ENCODE measurements at places on chromosomes 3 and 15. TPM values are rescaled to one million over a fixed set of nuclear protein-coding genes. Genes with fewer than 3 reads are reported as not detected.
A peak's percentile ranks its signal among the peaks of the same experiment; 100 is the strongest.

DNA sequence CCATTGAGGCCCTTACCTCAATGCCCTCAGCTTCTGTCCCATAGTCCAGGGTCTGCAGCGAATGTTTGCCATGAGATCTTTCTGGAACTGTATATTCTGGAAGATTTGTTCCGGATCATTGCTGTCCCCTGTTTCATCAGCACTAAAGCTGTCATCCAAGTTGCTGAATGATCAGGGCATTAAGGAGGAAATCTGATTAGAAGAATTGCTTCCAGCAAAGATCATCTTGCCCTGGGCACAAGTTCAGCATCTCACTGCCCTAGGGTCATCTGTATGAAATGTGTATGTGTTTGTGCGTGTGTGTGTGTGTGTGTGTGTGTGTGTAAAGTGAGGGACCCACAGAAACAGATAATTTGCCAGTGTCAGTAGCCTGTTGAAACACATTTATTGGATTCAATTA lies 1.4 kb downstream of the TMC3 start:
- DNase-seq, result no peak

DNA sequence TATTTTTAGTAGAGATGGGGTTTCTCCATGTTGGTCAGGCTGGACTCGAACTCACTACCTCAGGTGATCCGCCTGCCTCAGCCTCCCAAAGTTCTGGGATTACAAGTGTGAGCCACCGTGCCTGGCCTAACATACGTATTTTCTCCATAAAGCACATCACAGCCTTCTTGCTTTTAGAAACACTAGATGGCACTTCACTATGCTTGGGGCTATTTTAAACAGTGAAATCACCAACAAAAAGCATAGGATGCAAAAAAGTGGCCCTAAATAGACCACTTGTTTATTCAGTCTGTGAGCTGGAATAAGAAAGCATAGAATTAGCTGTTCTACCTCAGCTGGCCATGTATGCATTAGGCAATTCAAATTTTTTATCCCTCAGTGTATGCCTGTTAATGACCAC lies 46.0 kb downstream of the PRICKLE2 start:
- no peak for DNase-seq

DNA sequence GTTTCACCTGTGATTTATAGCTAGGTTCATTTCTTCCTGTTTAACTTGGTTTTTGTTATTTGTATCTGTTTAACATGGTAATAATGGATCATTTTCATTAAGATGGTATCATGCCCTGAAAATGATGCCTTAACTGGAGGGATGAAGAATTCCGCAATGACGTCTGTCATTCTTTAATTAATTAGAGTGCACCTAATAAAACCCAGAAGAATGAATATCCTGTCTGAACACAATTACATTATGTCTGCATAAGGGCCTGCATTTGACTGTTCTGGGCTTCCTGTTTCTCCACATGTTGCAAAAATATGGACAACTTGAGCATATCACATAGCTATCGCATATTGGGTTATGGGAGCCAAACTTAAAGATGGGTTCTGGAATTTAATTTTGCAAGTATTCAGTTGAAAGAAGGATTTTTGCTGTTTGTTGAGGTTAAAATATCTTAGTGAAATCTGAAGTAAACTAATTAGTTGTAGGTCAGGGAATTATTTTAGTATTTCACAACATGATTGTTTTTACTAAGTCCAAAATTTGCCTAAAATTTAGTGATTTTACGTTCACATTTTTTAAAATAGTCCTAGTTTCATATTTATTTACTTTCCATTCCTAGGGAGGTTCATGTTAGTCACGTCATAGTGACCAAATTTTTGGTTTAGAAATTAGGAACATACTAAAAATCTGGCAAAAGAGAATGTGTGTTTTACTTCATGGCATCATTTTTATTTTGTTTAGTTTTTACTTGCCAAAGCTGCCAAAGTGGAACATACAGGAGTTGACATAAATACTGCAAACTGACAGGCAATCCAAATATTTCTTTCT lies 321.0 kb upstream of the TGFBR2 start:
- DNase-seq, result no peak

- DNase-seq, result no peak
Measured at GRCh38 chr3:46994801-46995731, 15.6 kb downstream of the NBEAL2 start.

GRCh38 chr3:38374221-38374620 lies 27.6 kb downstream of the XYLB start:
- DNase-seq, result no peak

DNA sequence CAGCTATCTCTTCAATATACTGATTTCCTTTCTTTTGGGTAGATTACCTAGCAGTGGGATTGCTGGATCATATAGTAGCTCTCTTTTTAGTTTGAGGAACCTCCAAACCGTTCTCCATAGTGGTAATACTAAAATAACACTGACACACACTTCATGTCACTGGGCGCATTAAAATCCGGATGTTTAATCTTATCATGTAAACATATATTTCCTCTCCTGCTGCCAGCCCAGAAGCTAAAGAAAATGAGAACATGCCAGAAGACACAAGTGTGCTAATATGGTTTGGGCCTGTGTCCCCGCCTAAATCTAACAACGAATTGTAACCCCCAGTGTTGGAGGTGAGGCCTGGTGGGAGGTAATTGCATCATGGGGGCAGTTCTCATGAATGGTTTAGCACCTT lies 23.6 kb upstream of the KCNMB2 start:
- DNase-seq, result no peak

GRCh38 chr15:54347082-54347827 lies 369.0 kb downstream of the UNC13C start:
- DNase-seq, result no peak

- DNase-seq, result no peak
Measured at GRCh38 chr3:73245459-73245858, 184.0 kb downstream of the EBLN2 start.

- DNase-seq, result no peak
Measured at GRCh38 chr15:28129231-28129848, 30.2 kb upstream of the OCA2 start.

GRCh38 chr15:101273534-101273933 lies 3.8 kb downstream of the SELENOS start:
- no peak for DNase-seq

- no peak for DNase-seq
Measured at GRCh38 chr3:122410639-122411038, 5.2 kb downstream of the WDR5B start.

GRCh38 chr15:99130314-99130713 lies 25.4 kb downstream of the SYNM start:
- DNase-seq, result no peak

GRCh38 chr15:77607111-77607893 lies 25.4 kb downstream of the LINGO1 start:
- DNase-seq, result no peak

DNA sequence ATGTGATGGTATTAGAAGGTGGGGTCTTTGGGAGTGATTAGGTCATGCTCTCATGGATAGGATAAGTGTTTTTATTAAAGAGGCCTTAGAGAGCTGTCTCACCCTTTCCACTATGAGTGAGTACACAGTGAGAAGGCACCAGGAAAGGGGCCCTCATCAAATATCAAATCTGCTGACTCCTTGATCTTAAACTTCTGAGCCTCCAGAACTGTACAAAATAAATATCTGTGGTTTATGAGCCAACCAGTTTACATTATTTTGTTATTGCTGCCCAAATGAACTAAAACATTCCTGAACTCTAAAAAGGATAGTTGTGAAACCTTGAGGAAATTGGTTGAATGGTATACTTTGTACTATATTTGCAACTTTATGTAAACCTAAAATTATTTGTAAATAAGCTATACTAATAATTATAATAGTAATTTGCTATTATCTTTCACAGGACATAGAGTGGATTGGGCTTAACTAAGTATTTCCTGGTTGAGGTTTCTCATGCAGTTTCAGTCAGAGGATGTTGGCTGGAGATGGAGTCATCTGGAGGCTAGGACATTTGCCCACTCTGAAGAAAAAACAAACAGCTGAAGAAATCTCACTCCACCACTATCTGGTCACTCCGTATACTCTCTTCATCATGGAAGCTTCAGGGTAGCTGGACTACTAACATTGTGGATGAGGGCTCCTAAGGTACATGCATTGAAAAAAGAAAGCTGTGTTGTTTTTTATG lies 1068.6 kb upstream of the CADM2 start:
- DNase-seq, result no peak

DNA sequence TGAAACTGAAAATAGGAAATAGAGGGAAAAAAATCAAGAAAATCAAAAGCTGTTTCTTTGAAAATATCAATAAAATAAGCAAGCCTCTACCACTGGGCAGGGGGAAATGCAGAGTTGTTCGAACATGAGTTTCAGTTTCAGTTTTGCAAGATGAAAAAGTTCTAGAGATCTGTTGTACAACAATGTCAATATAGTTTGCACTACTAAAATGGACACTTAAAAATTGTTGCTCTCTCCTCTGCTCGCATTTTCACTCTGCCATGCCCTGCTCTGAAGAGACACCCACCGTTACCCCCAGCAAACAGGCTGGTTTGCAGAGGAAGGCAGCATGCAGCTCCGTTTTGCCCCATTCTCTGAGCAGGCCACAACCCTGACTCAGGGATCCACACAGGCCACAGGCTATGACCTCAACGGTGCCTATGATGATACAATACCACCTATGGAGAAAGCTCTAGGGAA lies 64.5 kb downstream of the ZNF148 start:
- no peak for DNase-seq

DNA sequence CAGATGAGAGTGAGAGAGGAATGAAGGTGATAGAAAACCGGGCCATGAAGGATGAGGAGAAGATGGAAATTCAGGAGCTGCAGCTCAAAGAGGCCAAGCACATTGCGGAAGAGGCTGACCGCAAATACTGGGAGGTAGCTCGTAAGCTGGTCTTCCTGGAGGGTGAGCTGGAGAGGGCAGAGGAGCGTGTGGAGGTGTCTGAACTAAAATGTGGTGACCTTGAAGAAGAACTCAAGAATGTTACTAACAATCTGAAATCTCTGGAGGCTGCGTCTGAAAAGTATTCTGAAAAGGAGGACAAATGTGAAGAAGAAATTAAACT lies 88.9 kb downstream of the EOMES start:
- peak; percentile 51 for DNase-seq

DNA sequence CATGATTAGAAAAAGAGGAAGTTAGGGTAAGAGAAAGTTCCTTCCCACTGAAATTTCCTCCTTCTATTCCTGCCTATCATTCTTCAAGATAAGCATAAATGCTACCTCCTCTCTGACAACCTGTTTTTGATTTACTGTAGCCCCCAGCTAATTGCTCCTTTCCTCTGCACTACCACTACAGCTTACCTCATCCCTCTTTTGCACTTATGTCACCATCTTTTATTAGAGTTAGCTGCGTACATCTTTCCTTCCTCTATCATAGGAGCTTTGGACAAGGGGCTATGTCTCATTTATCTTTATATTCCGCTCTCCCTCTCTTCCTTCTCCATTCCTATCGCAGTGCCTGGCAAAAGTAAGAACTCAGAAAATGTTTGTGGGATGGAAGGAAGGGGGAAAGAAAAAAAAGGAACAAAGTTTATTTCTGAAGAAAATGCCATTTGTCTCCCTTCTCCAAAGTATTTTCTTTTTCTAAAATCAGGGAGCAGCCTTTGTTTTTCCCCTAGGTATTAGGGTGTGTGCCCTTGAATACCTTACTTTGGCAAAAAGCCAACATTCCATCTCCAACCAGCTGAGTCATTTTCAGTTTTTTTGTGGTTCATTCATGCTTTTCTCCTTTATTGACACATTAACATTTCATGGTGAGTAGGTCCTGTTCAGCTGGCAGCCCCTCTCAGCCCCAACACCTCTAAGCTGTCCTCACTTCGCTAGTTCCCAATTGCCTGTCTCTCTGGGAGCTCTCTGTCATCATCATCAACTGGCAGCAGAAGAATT lies 87.6 kb upstream of the SOX2 start:
- DNase-seq, result no peak

DNA sequence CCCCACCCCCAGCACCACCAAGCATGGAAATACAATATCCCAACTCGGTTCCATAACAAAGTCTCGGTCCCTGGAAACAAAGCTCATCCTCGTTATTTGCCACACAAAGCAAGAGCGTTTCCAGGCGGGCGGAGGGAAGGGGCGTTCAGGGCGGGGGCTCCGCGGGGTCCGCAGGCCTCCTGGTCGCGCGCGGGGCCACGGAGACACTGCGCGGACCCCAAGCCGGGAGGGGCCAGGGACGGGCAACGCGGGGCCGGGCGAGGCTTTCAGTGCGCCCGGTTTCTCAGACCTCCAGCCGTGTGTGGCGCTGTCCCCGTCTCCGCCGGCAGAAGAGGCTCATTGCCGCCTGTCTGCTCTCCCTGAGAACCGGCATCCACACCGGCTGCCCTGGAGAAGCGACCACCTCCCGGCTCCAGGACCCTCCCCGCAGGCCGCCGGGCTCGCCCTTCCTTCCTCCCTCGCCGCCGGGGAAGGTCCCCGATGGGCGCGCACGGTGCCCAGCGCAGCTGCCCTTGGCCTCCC lies 329.0 kb downstream of the OCA2 start:
- DNase-seq, result no peak

GRCh38 chr15:82535566-82536408 lies 4.5 kb downstream of the RPS17 start:
- no peak for DNase-seq

PRC1 gene
- 102 TPM for polyA plus RNA-seq

SMCO1 gene
- not detected for polyA plus RNA-seq

SEMA6D gene
- polyA plus RNA-seq, result 36.9 TPM

SCG3 gene
- 0.98 TPM for polyA plus RNA-seq

PPP1R14D gene
- 0.20 TPM for polyA plus RNA-seq

GOLGA8S gene
- polyA plus RNA-seq, result 1.9 TPM

ALS2CL gene
- polyA plus RNA-seq, result 14.7 TPM

PRR20G gene
- polyA plus RNA-seq, result not detected

TMEM158 gene
- polyA plus RNA-seq, result 3.0 TPM

ZNF662 gene
- polyA plus RNA-seq, result 52.7 TPM

PLA2G4B gene
- polyA plus RNA-seq, result 23.1 TPM

Measured in left lung (tissue), 14 donors.